Stomach (tissue), 19 donors: ENCODE measurements at places on chromosomes 4 and X. TPM values are rescaled to one million over a fixed set of nuclear protein-coding genes. Genes with fewer than 3 reads are reported as not detected.

Gene ADRA2C
- total RNA-seq, result 3.6 TPM

- no peaks in the 10 kb centered on the region for H3K27me3 ChIP-seq
- H3K27ac ChIP-seq, result no peak overlapping the region
- no peak for DNase-seq
- H3K4me1 ChIP-seq, result peaks cover 3% of the 10 kb centered on the region
- no peak overlapping the region for H3K4me3 ChIP-seq
Observed at GRCh38 chrX:68681443-68681941, 34.0 kb downstream of the STARD8 start.

DNA sequence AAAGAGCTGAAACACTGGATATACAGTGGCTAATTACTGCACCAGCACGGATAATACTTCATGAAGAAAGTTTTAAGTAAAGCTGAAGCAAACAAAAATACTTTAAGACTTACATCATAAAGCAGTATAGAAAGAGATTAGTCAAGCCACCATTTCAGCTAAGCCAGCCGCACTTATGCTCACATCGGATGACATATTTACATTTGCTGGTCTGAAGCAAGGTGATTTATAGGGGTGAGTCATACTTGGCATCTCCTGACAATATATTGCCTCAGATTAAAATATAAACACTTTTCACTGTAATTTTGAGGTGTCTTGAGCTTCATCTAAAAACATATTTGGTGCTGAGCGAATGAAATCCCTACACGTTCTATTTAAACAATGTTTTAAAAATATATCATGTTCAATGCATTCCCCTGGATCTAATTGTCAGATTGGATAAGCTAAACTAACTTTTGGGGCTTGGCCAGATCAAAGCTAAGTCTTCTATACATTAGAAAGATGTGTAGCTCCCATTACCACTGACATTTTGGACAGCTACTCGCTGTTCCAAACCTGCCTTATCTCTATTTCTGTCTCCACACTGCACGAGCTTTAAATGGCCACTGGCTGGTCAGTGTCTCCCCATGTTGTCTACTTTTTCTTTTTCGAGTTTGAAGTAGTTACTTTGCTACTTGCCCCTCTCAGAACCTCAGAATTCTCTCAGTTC is 103.2 kb downstream of the VCX2 start:
- H3K36me3 ChIP-seq, result no peaks in the 10 kb centered on the region
- no peak overlapping the region for H3K4me3 ChIP-seq
- no peak overlapping the region for H3K27ac ChIP-seq
- no peaks in the 10 kb centered on the region for H3K27me3 ChIP-seq
- H3K4me1 ChIP-seq, result no peaks in the 10 kb centered on the region

- no peak overlapping the region for H3K27ac ChIP-seq
- DNase-seq, result no peak
- H3K4me1 ChIP-seq, result no peaks in the 10 kb centered on the region
- H3K27me3 ChIP-seq, result no peaks in the 10 kb centered on the region
- no peaks in the 10 kb centered on the region for H3K36me3 ChIP-seq
Observed at GRCh38 chrX:136019226-136019625, 34.0 kb downstream of the SLC9A6 start.

GRCh38 chrX:14050709-14051108 is 21.0 kb upstream of the GEMIN8 start:
- no peaks in the 10 kb centered on the region for H3K27me3 ChIP-seq
- no peaks in the 10 kb centered on the region for H3K4me1 ChIP-seq
- H3K36me3 ChIP-seq, result no peaks in the 10 kb centered on the region
- H3K4me3 ChIP-seq, result no peak overlapping the region

DNA sequence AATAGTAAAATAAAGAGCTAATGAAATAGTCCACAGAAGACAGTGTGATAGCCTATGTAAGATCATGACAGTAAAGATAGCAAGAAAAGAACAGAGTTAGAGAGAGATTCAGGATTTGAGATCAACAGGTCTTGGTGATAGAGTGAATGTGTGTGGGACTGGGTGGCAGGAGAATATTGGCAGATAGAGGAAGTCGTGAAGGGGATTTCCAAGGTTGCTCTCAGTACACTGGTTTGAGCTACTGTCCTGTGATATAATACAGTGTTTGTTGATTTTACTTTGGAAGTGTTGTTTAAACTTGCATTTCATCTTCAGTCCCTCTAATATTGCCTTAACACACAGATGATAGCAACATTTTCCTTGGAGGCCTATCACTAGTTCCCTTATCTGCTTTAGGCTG is 44.1 kb downstream of the DTHD1 start:
- DNase-seq, result no peak
- no peaks in the 10 kb centered on the region for H3K36me3 ChIP-seq

- H3K27me3 ChIP-seq, result no peaks in the 10 kb centered on the region
- H3K4me3 ChIP-seq, result no peak overlapping the region
- H3K4me1 ChIP-seq, result no peaks in the 10 kb centered on the region
- H3K36me3 ChIP-seq, result no peaks in the 10 kb centered on the region
- no peak overlapping the region for H3K27ac ChIP-seq
Observed at GRCh38 chr4:158535130-158535614, 13.5 kb downstream of the RXFP1 start.

GRCh38 chrX:19727887-19728648 is 159.3 kb downstream of the SH3KBP1 start:
- no peak overlapping the region for H3K27ac ChIP-seq
- no peaks in the 10 kb centered on the region for H3K4me1 ChIP-seq
- DNase-seq, result no peak

DNA sequence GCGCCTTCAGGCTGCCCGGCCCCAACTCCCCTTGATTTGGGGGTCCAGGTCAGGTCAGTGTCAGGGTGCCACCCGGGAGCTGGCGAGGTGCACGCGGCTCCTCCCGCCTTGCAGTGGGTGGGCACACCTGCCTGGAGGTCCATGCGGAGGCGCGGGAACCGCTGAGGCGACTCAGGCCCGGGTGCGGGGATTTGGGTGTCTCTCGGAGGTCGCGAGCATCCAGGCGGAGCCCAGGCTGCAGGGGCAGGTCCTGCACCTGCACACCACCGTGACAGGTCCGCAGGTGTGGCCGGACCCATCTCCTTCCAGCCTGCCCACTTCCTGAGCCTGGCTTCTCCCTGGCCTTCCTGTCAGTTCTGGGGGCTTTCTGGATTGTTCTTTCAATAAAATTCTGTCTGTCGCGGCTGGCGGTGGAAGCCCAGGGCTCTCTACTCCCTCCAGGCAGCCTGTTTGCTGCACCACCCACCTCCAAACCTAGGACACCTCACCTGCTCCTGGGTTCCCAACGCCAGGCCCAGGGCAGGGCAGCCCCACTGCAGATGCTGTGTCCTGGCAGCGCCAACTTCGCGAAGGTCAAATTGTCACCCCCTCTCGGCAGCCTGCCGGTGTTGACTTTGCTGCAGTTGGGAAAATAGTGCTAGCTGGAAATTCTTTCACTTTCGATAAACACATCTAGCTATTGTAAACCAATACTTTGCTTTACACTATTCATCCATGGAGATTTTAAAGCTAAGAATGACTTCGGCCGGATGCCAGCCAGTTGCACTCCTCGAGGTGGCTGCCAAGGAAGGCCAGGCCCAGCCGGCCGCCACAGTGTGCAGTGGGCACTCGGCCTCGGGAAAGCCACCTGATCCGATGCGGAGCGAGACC is 35.9 kb downstream of the FGFRL1 start:
- peaks cover 72% of the 10 kb centered on the region for H3K27me3 ChIP-seq
- H3K4me3 ChIP-seq, result peak overlapping the region; percentile 13
- no peaks in the 10 kb centered on the region for H3K36me3 ChIP-seq

DNA sequence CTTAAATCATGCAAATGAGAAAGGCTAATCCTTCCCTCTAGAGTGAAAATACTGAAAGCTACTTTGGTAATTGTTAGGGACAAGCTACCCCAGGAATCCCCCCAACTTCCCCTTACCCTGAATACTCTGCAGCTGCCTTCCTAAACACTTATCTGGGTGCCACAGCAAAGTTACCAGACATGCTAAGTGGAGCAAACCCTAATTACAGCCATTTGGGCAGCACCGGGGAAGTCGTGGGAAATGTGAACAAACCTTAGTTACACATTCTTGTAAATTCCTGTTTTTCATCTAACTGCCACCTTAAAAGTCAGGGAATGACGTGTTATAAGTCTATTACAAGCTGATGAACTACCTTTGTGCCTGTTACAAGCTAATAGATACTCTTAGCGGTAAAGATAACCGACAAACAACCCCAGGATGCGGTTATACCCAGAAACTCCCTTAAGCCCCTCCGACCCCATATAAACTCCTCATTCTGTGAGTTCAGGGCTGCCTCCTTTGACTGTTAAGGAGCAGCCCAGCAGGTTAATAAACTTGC is 66.0 kb upstream of the PLAC8 start:
- no peak overlapping the region for H3K27ac ChIP-seq
- no peak overlapping the region for H3K4me3 ChIP-seq
- H3K36me3 ChIP-seq, result no peaks in the 10 kb centered on the region
- H3K27me3 ChIP-seq, result no peaks in the 10 kb centered on the region

GRCh38 chr4:7894098-7894676 is 45.5 kb downstream of the AFAP1 start:
- no peak for DNase-seq
- peaks cover 5% of the 10 kb centered on the region for H3K4me1 ChIP-seq
- H3K36me3 ChIP-seq, result peaks cover 6% of the 10 kb centered on the region
- no peak overlapping the region for H3K4me3 ChIP-seq
- H3K27ac ChIP-seq, result peak overlapping the region; percentile 68
